ENCODE measurements at places on chromosomes 2 and 18.

- DNase-seq, result no peak
Observed at GRCh38 chr2:38791744-38792143, 13.7 kb downstream of the GEMIN6 start.

- DNase-seq, result no peak
Observed at GRCh38 chr2:29033656-29034055, 40.7 kb downstream of the PCARE start.

DNA sequence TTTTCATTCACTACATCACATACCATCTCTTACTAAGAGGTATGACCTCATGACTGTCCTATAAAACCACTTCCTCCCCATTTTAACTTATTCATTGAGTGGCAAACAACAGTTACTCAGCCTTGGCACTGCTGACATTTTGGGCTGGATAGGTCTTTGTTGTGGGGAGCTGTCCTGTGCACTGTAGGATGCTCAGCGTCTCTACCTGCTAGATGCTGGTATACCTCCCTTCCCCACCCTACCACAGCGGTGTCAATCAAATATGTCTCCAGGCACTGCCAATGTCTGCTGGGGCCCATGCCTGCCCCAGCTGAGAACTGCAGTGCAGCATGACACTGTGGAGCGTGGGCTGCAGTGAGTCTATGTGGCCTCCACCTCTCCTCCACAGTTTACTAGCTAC, 76.3 kb upstream of the MGAT4A start:
- DNase-seq, result no peak

DNA sequence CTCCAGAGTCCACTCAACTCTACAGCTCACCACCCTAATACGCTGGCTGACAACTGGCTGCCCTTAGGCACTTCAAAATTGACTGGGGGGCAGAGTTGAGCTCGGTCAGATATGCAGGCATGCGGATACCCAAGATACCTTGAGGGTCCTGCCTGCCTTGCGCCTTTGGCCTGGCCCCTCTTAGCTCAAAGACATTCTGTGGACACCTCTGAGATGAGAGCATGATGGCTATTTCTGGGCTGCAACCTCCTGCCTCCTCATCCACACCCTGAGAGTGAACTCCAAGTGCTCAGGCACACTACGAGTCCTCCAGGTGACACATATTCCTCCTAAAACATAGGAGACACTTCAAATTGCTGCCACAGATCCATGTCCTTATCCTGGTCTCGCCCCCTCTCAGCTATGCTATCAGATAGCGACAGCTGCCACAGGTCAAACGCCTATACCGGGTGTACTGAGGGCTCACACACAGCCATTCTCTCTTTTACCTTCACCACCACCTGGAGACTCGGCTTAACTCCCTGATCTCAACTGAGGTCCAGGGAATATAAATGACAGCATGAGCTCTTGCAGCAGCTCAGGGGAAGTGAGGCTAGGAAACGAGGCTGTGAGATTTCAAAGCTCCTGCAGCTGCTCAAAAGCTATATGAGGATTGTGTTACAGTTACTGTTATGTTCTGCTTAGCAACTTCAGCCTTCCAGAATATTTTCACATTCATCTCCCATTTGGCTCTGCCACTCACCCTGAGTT, 60.5 kb upstream of the TEX51 start:
- DNase-seq, result no peak

- no peak for DNase-seq
Observed at GRCh38 chr2:17544256-17544655, 3.8 kb downstream of the VSNL1 start.

DNA sequence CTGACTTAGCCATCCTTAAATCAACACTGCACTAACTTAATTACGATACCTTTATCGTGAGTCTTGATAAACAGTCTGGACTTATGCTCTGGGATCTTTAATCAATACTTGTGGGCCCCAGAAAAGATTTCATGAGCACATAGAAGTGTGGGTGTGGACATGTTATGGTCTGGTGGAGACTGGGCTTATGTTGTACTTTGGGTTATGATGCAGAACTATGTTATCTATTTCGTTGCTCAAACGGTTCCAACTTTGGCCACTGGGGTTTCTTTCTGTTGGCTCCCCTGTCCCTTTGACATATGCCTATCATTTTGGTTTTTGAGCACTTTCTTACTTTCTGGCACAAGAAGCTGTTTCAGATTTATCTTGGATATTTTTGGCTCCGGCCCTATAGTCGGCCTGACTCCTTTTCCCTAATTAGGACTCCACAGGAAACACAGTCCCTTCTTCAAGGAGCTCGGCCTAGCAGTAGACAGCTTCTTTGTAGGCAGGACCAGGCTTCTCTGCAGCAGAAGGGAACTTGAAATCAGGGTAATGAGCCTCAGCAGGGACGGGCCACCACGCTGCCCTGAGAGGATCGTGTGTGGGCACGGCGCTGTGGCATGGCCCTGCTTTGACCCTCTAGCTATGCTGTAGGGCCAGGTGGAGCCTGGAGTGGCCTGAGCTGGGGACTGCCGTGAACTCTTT, 54.6 kb upstream of the TXNDC2 start:
- DNase-seq, result no peak

- no peak for DNase-seq
Observed at GRCh38 chr2:240593703-240594451, 7.3 kb downstream of the CAPN10 start.

- no peak for DNase-seq
Observed at GRCh38 chr2:16302431-16303272, 362.3 kb downstream of the MYCN start.

GRCh38 chr2:212448698-212449097, 89.9 kb downstream of the ERBB4 start:
- DNase-seq, result no peak

GRCh38 chr2:210655229-210655975, 99.0 kb downstream of the CPS1 start:
- no peak for DNase-seq

- no peak for DNase-seq
Observed at GRCh38 chr2:120399889-120400240, 53.9 kb downstream of the INHBB start.

- DNase-seq, result no peak
Observed at GRCh38 chr2:11435036-11435435, 30.9 kb downstream of the E2F6 start.

DNA sequence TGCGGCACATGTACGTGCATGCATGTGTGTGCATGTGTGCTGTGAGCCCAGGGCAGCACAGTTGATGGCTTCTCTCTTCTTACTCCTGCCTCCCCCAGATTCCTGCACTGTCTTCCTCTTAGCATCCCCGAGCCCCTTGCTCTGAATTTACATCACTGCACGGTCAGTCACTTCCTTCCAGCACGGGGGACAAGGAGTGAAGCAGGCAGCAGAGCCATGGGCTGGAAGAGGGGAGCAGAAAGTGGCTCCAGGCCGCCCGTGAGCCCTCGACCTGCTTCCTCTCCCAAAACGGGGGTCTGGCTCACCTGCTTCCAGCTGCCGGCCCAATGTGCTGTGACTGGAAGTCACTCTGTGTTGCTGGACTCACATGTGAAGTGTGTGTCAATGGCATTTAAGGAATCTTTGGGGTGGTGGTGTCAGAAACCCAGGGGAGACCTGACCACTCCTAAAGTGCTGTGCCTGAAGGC, 106.1 kb downstream of the FAM210A start:
- DNase-seq, result no peak

- no peak for DNase-seq
Observed at GRCh38 chr18:49861659-49862058, 48.3 kb upstream of the ACAA2 start.

DNA sequence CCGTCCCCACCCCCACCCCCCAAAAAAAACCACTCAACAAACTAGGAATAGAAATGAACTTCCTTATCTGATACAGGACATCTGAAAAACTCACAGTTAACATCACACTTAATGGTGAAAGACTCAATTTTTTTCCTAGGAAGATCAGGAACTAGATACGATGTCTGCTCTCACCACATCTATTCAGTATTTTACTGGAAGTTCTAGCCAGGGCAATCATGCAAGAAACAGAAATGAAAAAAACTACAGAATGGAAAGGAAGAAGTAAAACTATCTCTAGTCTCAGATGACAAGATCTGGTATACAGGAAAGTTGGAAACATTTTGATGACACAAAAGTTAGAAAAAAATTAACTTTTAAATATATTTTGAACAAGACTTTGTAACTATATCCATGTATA, 114.4 kb upstream of the FZD5 start:
- no peak for DNase-seq

DNA sequence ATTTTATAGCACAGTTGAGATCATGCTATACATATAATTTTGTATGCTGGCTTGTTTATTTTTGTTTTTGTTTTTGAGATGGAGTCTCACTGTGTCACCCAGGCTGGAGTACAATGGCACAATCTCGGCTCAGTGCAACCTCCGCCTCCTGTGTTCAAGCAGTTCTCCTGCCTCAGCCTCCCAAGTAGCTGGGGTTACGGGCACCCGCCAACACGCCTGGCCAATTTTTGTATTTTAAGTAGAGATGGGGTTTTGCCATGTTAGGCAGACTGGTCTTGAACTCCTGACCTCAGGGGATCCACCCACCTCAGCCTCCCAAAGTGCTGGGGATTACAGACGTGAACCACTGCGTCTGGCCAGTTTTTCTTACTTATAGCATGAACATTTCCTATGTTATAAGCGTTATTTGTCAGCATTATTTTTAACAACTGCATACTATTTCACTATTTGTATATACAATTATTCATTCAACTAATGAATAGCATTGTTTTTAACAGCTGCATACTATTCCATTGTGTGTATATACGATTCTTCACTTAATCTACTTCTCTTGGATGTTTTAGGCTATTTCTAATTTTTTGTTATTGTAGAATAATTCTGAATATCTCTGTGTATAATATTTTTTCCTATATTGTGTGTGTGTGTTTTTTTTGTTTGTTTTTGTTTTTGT, 3.5 kb downstream of the EHD3 start:
- DNase-seq, result no peak

GRCh38 chr2:95024371-95024770, 1.1 kb upstream of the MAL start:
- DNase-seq, result no peak

DNA sequence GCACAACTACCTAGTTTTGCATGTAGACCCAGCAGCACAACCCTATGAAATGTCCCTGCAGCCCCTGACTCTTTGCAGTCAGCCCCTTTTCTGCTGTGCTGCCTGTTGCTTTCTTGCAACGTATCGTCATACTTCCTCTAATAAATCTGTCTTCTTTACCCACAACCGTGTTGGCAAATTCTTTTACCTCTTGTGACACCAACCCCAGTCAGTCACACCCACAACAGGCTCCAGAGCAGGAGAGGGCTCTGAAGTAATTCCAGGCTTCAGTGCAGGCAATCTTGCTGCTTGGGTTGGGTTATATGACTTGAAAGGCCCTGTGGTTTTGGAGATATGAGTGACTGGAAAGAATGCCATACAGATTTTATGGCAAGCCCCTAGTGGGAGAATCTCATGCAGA, 79.1 kb upstream of the KCNH7 start:
- DNase-seq, result no peak

DNA sequence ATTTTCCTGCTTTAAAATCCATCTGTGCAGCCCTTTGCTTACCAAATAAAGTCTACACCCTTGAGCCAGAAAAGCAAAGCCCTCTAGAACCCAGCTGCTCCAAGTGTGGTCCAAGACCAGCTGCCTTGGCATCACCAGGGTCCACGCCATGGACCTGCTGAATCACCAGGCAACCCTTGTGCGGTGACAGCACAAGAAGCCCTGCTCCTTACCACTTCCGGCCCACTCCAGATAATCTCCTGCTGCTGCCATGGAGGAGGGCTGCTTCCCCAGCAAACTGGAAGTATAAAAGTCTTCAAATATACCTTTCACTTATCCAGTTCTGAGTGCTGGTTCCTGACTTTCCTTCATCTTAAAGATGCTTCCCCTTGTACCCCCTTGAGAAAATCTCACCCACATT, 106.0 kb upstream of the PKDCC start:
- DNase-seq, result no peak

DNA sequence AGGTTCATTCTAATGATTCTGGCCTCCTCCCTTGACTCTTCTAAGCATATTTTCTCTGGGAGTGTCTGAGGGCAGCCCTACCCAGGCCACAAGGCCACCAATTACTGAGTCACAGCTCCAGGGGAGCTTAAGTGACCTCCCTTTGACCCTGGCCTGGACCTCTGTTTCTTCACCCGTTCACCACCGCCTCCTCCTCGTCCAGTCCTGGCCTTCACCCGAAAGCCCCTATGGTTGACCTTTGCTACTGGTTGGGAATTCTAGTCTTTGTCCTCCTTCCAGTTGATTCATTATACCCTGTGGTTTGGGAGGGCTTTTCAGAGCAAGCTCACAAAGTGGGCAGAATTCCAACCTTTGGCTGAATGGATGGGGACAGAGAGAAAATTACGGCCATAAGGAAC, 72.6 kb downstream of the NRP2 start:
- DNase-seq, result no peak

GRCh38 chr2:100242891-100243619, 79.2 kb downstream of the LONRF2 start:
- no peak for DNase-seq

GRCh38 chr2:199727801-199728200, 123.2 kb downstream of the FTCDNL1 start:
- DNase-seq, result no peak

GRCh38 chr2:18546567-18546966, 13.9 kb downstream of the RDH14 start:
- no peak for DNase-seq

DNA sequence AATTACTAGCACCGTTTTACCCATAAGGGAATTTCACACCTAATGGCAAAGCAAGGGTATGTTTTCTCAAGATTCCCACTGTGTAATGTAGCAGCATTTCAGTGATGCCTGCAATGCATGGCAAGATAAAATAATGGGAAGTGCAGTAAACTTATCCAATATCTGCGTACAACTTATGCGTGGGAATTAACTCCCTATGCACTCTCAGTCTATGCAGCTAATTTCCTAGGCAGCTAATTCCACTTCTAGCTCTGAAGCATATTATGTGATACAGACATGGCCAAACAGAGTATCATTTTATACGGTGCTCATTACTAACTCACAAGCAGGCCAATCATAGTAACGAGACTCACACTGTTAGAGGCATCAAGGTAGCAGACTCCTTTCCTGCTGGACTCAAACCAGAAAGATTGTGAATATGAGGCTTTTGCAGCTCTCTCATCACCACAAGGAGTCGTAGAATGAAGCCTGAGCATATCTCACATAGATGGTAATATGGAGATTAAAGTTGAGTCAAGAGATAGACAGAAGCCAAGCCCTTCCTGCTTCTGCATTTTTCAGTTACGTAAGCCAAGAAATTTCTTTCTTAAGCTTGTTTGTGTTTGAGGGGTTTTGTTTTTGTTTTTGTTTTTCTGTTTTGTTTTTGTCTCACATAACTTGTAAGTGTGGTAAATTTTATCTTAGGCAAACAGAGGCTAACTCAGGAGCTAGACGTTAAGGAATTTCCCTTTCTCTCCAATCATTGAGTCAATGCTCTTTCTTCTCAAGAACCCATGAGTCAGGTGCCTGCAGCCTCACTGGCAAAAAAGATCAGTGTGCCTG, 34.8 kb upstream of the ITGAV start:
- DNase-seq, result no peak

GRCh38 chr18:8252371-8252770, 356.9 kb upstream of the RAB12 start:
- no peak for DNase-seq

GRCh38 chr18:111306-112014, 46.9 kb upstream of the USP14 start:
- DNase-seq, result peak; percentile 67

Measured in activated T-helper 1 cell treated with Interleukin-2 at 50 U/mL for 16 hours (primary cell).